ENCODE measurements at places on chromosomes 2 and 18.

- DNase-seq: no peak
Observed at GRCh38 chr2:127610561-127610960, 35.4 kb upstream of the GPR17 start.

DNA sequence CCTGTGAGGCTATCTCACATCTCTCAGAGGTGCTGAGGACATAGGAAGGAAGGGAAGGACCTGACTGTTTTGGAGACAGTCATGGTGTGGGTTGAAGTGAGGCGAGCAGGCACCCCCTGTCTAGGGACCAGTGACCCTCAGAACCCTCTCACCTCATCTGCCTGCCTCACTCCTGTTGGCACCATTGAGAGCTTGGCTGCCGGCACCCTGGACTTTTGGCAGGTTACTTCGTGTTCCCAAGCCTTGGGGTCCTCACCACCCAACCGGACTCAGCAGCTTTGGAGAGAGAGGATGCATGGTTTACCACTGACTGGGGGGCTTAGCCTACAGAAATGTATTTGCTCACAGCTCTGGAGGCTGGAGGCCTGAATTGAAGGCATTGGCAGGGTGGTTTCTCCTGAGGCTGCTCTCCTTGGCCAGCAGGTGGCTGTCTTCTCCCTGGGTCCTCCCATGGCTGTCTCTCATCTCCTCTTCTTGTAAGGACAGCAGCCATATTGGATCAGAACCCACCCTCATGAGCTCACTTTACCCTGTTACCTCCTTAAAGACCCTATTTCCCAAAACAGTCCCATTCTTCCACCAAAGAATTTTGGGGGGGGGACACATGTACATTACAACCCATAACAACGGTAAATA is 142.0 kb downstream of the TSN start:
- DNase-seq: no peak

GRCh38 chr2:241795021-241795999 is 13.7 kb upstream of the NEU4 start:
- no peak for DNase-seq

- DNase-seq: no peak
Observed at GRCh38 chr2:138030459-138030858, 66.2 kb downstream of the HNMT start.

Measured in stimulated activated CD8-positive, alpha-beta memory T cell treated with anti-CD3 and anti-CD28 coated beads, Interleukin-7, amount 100 ng/mL, for 1 hour (primary cell).